HuH-7 (cell line): ENCODE measurements at places on chromosomes 16 and 17.

DNA sequence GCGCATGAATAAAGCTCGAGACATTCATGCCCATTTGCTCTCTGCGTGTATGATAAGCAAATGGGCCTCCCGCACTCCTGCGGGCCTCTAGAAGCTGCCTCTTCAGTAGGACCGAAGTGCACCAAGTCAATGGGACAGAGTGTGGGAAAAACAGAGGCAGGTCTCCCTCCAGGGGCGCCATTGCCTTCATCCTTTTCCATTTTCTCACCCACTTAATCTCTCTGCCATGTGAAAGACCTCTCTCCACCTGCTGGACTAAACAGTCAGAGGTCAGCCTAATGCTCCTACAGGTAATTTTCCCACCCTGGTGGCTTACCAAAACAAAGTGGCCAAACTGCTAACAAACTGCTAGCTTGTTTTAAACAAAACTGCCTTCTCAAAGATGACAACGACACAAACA lies 210.9 kb downstream of the ZFHX3 start:
- DNase-seq = peak; percentile 64

GRCh38 chr17:28527859-28528258 lies 21.7 kb downstream of the FOXN1 start:
- DNase-seq = no peak

GRCh38 chr16:50711862-50712559 lies 18.6 kb downstream of the NOD2 start:
- no peak for DNase-seq

GRCh38 chr16:25838724-25839186 lies 147.0 kb downstream of the HS3ST4 start:
- peak; percentile 18 for DNase-seq

GRCh38 chr17:48556576-48557401 lies 11.9 kb upstream of the HOXB2 start:
- DNase-seq = no peak

DNA sequence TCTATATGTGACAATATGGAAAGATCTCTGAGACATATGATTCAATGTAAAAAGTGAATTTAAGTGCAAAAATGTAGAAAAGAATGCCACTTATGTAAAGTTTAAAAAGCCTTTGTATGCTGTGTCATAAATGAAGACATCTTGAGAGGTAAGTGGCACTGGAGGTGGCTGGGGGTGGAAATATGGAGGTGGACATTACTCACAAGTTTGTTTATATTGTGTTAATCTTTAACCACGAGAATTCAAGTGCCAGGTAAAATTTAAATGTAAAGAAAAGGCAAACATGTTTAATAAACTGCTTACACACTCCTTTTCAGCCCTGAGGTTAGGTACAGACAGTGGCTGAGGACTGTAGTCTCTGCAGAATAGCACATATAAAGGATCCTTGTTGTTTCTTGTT lies 235.1 kb downstream of the ABCC12 start:
- DNase-seq = no peak

DNA sequence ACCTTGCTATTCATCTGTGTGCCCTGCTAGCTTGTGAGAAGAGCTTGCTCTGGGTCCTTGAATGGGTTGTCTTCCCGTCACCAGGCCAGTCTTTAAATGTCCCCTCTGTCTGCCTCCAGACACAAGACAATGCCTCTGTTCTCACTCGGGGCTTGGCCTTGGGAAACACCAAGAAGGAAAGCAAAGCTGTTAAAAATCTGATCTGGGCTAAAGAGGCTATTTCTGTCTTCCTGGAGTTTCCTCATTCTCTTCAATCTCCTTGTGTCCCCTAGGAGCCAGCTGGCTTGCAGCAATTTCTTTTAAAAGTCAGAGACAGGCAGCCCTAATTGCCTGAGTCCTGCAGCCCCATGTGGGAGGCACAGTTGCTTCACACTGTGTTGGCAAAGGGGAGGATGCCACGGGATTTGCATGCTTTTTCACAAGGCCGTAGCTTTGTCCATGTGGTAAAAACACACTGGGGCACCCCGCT lies 2.5 kb downstream of the DNAI2 start:
- no peak for DNase-seq

- DNase-seq = peak; percentile 11
Observed at GRCh38 chr17:71329310-71330098, 791.3 kb upstream of the SOX9 start.

DNA sequence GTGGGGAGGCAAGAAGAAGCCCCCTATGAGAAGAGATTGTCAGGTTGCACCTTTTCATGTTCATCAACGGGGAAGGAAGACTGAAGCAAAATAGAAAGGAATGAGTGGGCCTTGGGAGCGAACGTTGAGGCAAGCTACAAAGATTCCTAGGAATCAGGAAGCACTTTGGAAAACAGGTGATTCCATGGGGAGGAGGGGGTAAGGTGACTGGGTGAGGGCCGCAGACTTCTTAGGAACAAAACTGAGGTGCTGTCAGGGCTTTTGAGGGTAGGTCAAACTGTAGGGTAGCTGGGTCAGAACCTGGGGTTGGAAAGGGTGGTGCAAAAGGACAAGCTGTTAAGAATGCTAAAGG lies 528 bp downstream of the ITFG1 start:
- no peak for DNase-seq

DNA sequence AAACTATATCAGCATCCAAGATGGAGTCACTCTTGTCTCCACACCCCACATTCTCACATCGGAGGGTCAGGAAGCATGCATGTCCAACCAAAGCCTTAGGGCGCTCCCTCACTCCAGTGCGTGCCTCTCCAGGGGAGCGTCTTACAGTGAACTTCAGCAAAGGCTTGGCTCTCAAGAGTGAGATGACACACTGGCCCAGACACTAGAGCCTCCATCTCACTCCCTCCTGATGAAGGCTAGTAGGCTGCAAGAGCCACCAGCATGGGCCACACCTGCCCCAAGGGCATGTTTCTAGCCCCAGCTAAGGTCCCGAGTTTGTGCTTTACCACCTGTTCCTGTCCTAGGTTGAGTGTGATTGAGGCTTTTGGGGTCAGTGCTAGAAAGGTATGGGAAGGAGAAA lies 40.5 kb downstream of the BEAN1 start:
- DNase-seq = no peak

DNA sequence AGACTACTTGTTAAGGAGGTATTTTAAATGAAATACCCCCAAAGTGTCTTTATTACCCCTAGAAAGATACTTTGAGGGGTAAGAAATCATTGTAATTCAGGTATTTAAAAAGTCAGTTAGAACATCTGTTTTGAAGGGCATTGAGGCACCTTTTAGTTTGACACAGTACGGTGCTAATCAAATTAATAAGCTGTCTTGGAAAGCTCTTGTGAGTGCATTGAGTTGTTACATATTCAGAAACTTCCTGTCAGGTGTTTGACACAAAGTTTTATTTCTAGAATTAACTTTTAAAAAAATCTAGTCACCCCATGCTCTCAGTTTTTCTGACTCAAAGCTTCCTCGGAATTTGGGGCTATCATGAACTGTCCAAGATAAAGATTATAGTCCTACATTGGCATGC lies 4.6 kb downstream of the RBBP6 start:
- DNase-seq = no peak

DNA sequence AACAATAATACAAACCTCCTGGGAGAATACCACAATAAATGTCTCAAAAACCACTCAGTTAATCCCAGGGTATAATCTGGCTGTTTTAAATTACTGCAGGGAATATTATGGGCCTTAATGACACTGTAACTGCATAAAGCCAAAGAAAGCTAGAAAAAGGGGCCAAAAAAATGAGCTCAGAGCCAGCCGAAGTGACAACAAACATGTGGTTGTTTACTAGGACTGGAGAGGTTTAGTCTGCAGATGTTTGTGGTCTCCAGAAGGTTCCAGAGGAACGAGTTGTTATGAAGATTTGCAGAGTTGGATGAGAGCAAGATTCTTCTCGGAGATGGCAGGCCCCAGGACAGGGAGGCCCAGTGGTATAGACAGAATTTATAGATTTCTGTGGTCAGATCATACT lies 97.1 kb upstream of the AKTIP start:
- DNase-seq = no peak

DNA sequence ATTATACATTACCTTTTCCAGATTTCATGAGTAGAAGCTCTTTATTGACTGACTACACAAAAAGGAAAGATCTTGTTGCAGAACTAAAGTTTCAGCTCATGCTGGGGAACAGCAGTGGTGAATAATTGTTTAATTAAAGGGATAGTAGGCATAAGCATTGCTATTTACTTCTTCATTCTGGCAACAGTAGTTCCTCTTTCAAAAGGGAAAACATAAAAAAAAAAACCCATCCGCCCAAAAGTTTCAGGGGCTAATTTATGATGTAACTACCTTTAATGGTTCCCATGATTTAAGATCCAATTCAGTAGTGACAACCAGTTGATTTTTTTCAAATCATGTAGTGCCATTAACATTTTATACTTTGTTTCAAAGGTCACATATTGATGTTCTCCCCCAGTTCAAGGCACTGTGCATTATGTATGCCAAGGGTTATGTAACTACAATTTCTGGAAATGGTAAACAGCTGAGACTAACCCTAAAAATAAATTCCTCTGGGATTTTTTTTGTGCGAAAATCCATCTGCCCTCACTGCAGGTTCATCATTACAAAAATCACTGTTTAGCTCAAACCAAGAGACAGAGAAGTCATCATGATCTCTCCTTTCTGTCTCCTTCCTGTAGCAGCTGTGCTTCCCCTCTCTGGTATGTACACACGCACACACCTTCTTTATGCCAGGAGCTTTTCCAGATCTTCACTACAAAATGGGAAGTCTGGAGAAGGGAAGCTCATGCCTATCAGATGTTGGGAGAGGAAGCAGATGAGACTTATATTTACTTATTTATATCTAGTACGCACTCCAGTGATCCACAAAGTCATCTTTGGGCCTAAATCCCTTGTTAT lies 2.2 kb upstream of the PHLPP2 start:
- DNase-seq = no peak

DNA sequence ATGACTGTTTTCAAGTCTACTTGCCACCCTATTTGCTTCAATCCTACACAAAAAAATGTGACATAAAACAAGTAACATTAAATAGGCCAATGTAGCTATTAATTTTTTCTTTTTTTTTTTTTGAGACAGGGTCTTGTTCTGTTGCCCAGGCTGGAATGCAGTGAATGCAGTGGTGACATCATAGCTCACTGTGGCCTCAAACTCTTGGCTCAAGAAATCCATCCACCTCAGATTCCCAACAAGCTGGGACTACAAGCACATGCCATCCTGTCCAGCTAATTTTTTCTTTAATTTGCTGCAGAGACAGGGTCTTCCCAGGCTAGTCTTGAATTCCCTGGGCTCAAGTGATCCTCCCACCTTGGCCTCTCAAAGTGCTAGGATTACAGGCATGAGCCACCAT lies 29.4 kb downstream of the ANKFY1 start:
- no peak for DNase-seq

- no peak for DNase-seq
Observed at GRCh38 chr17:40564195-40564882, 933 bp downstream of the CCR7 start.

GRCh38 chr16:78599271-78599670 lies 499.8 kb downstream of the WWOX start:
- DNase-seq = no peak

DNA sequence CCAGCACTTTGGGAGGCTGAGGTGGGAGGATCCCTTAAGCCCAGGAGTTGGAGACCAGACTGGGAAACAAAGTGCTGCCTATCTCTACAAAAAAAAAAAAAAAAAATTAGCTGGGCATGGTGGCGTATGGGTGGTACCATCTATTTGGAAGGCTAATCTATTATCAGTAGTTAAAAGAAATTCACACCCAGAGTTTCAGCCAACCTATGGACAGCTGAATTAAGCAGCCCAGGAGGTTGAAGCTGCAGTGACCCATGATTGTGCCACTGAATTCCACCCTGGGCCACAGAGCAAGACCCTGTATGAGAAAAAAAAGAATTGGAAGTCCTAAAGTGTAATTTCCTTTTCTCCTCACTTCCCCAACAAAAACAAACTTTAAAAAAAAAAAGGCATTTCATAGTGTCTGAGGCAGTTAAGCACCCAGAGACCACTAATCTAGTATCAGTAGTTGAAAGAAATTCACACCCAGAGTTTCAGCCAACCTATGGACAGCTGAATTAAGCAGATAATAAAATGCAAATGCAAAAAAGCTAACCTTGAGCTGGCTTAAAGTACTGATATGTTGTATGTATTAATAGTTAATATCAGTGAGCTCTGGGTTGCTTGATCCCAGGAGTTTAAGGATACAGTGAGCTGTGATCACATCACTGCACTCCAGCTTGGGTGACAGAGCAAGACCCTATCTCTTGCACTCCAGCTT lies 18.1 kb downstream of the CLTC start:
- DNase-seq = no peak

GRCh38 chr16:2690852-2691251 lies 8.5 kb downstream of the KCTD5 start:
- no peak for DNase-seq

DNA sequence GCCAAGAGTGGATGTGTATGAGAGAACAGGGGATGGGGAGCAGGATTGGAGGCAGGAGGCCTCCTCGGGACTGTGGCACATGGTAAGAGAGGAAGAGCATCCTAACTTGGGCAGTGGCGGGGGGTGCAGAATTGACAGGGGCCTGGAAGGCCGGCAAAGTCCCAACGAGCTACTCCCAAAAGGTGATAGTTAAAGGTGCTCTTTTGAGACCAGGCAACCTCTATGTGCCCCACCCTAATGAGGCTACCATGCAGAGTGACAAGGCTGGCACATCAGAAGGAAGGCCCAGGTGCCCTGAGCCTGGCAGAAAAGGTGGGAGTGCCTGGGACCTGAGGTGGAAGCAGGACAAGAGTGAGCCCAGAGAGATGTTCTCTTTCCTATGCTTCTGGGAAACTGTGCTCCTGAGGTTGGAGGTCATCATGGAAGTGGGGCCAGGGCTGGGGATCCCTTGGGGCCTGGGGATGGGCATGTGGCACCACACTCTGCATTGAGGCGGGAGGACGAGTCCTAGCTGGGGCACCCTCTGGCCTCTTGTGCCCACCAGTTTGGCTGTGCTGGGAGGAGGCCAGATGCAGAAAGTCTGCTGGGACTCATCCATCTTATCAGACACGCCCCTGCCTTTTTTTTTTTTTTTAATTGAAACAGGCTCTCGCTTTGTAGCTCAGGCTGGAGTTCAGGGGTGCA lies 5.9 kb downstream of the RAB11FIP4 start:
- no peak for DNase-seq

GRCh38 chr16:84881702-84882521 lies 62.1 kb downstream of the CRISPLD2 start:
- DNase-seq = no peak

DNA sequence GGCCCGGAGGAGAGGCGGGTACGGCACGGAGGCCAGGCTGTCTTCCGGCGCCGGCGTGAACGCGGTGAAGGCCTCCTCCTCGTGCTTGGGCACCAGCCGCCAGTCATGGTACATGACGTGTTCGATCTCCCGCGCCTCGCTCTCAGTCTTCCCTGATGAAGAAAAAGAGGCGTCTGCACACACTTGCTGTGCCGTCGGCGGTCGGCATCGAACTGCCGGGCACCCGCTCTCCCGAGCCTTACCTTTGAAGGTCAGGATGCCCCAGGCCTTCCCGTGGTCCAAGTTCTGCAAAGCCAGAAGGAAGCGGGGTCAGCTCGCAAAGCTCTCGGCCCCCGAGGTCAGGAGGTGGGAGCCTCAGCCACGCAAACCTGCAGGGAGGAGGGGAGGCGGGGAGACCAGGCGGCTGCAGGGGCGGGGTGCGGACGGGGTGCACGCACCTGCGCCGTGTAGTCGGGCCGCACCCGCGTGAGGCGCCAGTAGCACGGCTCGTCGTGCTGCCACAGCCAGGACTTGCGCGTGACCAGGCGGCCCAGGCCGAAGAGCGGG lies at the start of gene EME2:
EME2 (plus strand) TSS at position 449 of the 546 bp plus-strand sequence. CDS start 418 bp downstream, outside the sequence.
- no peak for DNase-seq
